ENCODE measurements at places on chromosomes 11 and 22.

GRCh38 chr11:2268729-2269600 is 1.4 kb downstream of the ASCL2 start:
- DNase-seq = peak; percentile 80

GRCh38 chr11:7692426-7692825 is 13.9 kb downstream of the OVCH2 start:
- no peak for DNase-seq

DNA sequence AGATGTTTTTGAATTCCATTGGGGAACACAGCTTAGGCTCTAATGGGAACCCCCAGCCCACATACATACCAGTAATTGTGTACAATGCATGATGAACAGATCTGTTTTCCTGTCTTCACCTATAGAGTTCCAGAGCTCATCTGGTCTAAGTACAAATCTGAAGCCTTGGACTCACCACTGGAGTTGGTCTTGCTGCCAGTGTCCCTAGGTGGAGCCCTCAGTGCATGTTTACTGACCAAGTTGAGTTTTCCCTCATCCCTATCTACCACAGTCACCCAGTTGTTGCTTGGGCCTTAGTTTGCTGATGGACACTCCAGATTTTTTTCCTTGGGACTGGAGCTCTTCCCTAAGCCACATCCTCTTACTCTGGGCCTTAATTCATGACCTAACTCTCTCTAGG is 159.2 kb upstream of the DDI1 start:
- DNase-seq = no peak

GRCh38 chr11:86800960-86801272 is 574 bp downstream of the PRSS23 start:
- no peak for DNase-seq

- DNase-seq = peak; percentile 92
Measured at GRCh38 chr11:62881579-62882430, 1.1 kb downstream of the SLC3A2 start.

DNA sequence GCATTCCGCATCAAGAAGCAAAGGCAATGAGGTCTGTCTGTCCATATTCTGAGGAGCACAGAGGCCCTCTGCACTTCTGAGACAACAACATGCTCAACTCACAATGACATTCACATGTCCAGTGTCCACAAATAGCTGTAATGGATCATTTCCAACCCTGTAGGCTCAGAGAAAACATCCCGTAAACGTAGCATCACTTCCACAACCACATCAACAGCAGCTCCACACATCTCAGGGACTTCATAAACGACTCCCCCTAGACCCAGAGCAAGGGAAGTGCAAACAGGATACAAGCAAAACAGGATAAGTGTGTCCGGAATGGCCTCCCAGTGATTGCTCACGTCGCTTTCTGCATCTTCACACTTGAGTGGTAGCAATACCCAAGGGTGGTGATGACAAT is 100.2 kb downstream of the SYN3 start:
- DNase-seq = no peak

DNA sequence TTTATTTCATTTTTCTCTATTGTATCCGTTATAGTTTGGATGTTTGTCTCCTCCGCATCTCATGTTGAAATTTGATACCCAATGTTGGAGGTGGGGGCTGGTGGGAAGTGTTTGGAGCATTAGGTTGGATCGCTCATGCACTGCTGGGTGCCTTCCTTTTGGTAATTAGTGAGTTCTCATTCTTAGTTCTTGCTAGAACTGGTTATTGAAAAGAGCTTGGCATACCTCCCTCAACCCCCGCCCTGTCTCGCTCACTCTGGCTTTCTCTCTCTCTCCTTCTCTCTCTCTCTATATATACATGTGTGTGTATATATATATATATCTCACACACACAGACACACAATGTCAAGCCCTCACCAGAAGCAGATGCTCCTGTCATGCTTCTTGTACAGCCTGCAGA is 978.7 kb downstream of the DLG2 start:
- DNase-seq = no peak

DNA sequence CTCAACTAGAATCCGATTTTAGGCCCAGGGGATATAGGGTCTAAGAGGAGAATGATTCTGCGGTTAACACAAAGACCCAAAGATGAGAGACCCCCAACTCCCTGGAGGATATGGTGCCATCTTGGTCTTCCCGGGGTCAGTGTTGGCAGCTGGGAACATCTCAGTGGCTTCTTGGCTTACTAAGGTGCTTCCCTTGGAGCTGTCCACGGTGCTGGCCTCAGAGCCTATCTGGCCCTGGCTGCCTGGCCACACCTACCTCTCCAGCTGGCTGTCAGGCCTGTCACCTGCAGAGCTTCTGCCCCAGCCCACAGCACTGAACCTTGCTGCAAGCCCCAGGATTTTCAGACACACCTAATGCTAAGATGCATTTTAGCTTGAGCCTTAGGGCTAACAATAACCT is 70.7 kb upstream of the THY1 start:
- DNase-seq = no peak

- DNase-seq = no peak
Measured at GRCh38 chr11:106997227-106997626, 21.0 kb downstream of the GUCY1A2 start.

Data from activated CD8-positive, alpha-beta memory T cell treated with anti-CD3 and anti-CD28 coated beads for 4 hours (primary cell).